ENCODE measurements at places on chromosomes 2 and 18.

DNA sequence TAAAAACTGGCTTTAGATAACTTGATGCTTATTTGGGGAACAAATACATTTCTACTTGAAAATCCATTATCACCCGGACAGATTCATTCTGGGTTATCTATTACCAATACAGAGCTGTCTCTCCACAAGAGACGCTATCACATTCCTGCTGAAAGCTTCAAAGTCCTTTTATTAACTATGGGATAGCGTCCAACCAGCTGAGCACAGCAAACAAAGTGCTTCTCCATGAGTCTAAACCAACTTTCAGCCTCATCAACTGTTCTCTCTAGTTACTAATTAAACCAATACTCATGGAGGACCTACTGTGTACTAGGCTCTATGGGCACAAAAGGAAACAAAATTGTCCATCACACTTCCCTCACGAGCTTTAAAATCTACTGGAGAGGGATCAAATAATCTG is 132.8 kb downstream of the L3MBTL4 start:
- no peak for DNase-seq

GRCh38 chr2:177114712-177115111 is 97.9 kb upstream of the HNRNPA3 start:
- no peak for DNase-seq

DNA sequence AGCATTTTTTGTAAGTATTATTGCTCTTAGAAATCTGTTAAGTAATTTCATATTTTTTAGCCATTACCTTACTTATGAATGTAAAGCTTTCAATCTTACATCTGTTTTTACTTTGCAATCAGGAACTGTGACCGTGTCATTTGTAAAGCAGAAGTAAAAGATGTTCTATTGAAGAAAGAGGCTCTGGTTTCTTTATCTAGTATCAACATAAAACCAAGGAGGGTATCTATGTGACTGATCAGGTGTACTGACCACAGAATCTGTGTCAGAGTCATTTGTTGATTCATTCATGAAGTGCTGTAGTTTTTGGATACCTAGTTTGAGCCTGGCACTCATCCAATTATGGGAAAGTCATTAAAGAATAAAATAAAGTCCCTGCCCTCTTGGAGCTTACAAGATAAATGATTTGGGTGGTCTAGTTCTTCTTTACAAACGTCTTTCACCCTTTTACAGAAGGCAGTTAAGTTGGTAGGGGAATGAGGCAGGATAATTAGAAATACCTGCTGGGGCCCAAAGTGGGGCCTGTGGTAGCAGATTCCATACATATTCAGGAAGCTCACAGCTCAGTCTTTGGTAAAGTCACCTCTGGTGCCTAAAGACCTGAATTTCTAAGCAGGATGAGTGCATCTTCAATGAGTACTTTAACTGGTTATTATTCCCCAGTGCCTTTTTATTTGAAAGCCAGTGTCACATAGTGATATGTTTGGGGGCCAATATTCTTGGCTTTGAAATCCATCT is 260.6 kb upstream of the NT5C1B start:
- DNase-seq, result no peak

- DNase-seq, result no peak
These were observed 5.1 kb upstream of the MTERF4 start for GRCh38 chr2:241107031-241107783.

GRCh38 chr2:223647258-223647952 is 45.2 kb upstream of the SCG2 start:
- DNase-seq, result no peak

- DNase-seq, result peak; percentile 21
These were observed 64.2 kb downstream of the RBMS1 start for GRCh38 chr2:160429248-160430000.

DNA sequence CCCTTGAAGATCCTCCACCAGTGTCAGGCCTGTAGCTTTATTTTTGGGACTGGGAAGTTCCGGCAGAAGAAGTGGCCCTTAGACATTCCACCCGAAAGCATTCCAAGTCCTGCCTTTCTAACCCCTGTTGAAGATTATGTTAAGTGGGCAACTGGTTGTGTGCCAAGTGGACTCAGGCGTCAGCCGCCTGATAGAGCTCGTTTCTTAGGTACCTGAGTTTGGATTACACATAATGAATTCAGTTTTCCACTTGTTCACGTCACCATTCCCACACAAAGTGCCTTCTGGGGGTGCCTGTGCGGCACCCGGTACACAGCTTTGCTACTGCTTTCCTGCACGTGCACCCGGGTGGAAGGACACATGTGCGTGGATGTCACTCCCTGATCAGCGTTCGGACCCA is 156.5 kb downstream of the PTGR3 start:
- no peak for DNase-seq

GRCh38 chr2:68425503-68425902 is 41.6 kb downstream of the FBXO48 start:
- no peak for DNase-seq

DNA sequence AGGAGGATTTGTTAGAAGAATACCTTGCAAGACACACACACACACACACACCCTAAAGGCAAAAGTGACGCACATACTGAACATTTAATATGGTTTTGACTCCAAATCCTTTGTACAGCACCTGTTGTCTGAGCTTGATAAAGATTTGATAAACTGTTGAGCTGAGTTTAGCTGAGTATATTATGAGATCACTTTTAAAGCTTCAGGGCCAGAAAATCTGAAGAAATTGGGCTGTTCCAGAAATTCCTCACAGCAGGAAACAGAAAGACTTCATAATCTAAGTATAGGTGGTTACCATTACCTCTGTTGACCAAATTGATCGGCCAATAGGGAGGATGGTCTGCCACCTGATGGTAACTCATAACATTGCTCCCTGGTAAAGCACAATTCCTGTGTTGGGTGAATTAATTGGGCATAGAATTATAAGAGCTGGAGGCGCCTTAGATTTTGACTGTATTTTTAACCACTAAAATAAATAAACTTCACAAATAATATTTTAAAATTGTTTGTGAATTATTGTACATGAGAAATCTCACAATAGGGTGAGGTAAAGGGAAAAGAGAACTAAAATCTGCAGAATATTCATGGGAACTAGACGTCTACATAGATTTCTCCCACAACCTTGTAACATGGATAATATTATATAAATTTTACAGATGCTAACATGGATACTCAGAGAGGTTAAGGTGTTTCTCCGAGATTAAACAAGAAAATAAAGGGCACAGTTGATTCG is 21.8 kb upstream of the RPIA start:
- no peak for DNase-seq

- DNase-seq, result no peak
These were observed 119.5 kb upstream of the TLK1 start for GRCh38 chr2:171279983-171280790.

DNA sequence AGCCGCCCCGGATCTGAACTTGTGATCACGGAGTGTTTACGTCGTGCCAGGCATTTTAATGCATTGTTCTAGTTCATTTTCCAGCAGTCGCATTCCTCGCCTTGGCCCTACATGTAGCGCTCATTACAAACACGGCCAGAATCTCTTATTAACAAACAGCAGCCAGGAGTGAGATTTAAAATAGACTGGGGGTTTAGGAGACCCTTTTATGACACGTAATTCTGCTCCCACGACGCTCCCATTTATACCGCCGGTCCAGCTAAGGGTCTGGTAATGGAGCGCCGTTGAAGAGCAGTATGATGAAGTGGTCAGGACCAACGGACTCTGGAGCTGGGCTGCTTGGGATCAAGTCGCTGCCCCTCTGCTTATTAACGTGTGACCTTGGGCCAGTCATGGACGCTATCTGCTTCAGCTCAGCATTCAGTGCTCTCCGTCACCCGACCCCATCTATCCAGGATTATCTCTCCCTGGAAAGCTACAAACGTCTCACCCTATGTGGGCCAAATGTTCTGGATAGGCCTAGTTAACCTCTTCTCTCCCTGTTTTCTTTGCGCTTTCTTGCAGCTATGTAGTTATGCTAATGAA is 745 bp downstream of the MSH2 start:
- DNase-seq, result peak; percentile 35
